ENCODE measurements at places on chromosomes 6 and 20.

DNA sequence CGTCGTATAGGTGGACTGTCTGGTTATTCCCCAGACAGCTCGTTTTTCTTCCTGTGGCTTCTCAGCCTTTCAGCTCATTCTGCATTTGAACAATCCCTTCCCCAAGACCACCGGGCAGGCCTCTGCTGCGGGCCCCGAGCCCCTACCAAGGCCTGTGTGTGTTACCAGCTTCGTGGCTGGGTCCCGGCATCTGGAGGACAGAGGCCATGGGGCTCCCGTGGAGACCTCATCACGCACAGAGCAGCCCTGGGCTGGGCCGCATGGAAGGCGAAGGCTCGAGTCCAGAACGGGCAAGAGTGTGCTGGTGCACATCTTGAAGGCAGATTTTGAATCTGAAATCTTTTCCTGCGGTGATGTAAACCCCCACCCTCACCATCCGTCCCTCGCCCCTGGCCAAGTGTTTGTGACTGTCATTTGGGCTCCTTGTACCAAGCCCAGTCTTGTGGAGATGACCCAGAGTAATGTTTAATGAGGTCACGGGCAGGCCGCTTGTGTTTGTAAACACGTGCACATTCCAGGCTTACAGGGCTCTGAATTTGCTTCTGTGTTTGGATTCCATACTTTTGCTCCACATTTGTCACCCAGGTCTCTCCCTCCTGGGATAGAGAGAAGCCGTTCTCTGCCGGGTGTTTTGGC lies 119.6 kb downstream of the CDH4 start:
- DNase-seq = no peak

- no peak for DNase-seq
Measured at GRCh38 chr6:18264923-18265377, 620 bp upstream of the DEK start.

DNA sequence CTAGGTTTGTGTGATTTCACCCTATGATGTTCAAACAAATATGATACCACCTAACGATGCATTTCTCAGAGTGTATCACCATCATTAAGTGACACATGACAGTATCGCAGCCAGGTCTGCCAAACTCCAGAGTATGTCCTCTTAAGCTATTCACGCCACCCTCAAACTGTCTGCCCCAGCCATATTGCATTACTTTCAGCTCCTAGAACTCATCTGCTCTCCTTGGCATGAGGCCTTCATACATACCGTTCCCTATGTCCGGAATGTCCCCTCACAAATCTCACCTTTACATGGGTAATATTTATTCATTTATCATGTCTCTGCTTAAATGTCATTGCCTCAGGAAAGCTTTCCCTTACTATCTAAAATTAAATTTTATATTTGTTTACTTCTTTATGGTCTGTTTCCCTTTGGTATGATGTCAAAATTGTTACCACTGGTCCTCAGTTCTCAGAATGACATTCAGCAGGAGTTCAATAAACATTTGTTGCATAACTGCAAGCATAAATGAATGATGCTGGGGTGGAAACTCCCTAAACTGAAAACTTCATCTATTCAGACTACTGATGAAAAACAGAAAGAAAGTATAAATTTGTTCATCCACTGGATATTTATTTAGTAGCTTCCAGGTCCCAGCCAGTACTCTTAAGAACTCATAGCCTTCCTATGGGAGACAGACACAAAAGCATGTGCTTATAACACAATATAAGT lies 3.2 kb downstream of the SESN1 start:
- DNase-seq = no peak

DNA sequence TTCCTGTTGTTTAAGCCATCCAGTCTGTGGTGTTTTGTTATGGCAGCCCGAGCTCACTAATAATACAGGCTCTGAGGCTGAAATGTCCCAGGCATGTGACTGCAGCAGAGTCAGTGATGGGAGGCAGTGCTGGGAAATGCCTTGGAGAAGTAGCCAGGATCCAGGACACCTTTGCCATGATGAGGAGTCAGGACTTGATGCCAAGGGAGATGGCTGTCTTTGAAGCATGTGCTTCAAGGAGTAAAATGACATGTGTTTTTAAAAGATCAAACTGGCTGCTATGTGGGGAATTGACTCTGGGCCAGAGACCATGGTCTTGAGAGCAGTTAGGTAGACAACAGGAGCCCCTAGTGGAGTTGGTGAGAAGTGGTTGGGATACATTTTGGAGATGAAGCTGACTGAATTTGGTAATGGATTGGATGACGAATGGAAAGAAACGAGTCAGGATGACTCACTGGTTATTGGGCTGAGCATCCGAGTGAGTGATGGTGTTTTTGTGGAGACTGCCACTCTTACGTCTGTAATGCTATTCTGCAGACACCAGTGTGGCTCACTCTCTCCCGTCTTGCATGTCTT lies 322.2 kb downstream of the PLCB1 start:
- no peak for DNase-seq

- DNase-seq = no peak
Measured at GRCh38 chr6:143368426-143368825, 82.1 kb downstream of the ADAT2 start.

DNA sequence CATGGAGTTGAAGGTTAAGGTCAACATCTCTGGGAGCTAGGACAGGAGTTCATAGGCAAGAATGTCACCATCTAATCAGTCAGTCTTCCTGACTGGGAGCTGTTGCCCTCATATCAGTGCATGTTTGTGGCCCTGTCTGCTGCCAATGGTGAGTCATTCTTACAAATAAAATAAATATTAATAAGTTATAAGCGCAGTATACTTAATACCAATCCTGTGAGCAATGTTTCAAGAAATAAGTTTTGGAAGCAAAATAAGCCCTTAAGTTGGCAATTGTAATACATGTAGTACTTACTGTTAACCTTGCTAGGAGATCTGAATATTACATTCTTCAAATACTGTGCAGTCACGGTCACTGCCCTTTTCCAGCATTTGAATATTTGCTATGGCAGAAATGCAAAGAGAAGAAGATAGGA lies 20.2 kb upstream of the MDGA1 start:
- DNase-seq = no peak

GRCh38 chr6:154783229-154783628 lies 50.0 kb downstream of the SCAF8 start:
- no peak for DNase-seq

- no peak for DNase-seq
Measured at GRCh38 chr20:7305976-7306375, 538.5 kb downstream of the BMP2 start.

- no peak for DNase-seq
Measured at GRCh38 chr6:113445201-113445600, 411.9 kb upstream of the MARCKS start.

- no peak for DNase-seq
Measured at GRCh38 chr6:83600459-83600858, 88.1 kb downstream of the PRSS35 start.

DNA sequence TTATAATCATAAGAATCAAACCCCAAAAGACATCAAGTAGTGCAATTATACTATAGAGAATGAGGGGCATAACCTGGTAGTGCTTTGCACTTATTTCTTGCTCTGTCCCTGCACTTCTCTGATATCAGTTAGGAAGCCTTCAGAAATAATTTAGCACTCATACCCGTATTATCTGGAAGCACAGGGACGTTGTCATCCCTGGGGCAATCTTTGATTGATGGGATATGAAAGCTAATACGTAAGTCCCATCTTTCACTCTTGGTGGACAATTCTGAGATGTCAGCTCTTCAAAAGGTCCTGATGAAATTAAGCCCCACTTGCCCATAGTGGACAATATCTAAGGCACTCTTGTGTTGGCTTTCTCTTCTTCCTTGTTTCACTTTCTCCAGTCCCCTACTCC lies 144.9 kb downstream of the HACE1 start:
- no peak for DNase-seq
